ENCODE measurements at places on chromosomes 6 and 20.

DNA sequence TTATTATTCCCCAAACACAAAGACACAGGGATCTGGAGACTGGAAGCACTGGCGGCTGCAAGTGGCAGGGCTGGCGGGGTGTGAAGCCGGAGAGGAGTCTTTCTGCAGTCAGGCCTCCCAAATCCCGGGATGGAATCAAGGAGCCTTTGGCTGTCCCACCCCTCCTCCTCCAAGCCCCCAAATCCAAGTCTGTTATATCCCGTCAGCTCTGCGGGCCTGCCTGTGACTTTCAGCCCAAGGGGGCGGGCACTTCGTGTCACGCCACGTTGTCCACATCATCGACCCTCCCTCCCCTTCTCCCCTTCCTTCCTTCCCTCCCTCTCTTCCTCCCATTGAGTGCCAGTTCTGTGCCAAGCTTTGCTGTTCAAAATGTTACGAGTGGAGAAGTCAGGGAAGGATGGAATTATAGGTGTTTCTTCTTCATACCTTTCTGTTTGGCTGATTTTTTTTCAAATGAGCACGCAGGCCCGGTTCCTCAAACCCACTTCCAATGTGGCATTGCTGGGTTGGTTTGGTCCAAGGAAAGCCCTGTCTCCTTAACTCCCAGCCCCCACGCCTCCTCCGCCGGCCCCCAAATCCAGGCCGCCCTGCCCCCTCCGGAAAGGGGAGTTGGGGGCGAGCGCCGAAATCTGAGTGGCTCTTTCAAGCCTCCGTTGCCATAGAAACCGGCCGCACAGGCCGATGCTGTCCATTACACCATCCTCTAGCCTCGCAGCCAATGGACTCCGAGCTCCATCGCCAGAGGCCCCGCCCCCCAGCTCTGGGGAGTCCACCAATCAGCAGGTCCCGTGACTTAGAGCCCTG lies 12.7 kb downstream of the ZCCHC3 start:
- H3K36me3 ChIP-seq: no peaks in the 10 kb centered on the region
- H3K27ac ChIP-seq: peak overlapping the region; percentile 79
- H3K27me3 ChIP-seq: no peaks in the 10 kb centered on the region

- no peak for DNase-seq
- H3K4me3 ChIP-seq: no peak overlapping the region
- no peak overlapping the region for H3K27ac ChIP-seq
- H3K4me1 ChIP-seq: no peaks in the 10 kb centered on the region
- no peaks in the 10 kb centered on the region for H3K36me3 ChIP-seq
- H3K27me3 ChIP-seq: no peaks in the 10 kb centered on the region
Observed at GRCh38 chr6:136656121-136656520, 105.9 kb upstream of the MAP7 start.

GRCh38 chr6:158608221-158608620 lies 36.3 kb downstream of the DYNLT1 start:
- H3K27ac ChIP-seq: no peak overlapping the region
- H3K36me3 ChIP-seq: peaks cover 2% of the 10 kb centered on the region
- H3K4me1 ChIP-seq: peaks cover 3% of the 10 kb centered on the region

GRCh38 chr6:13486679-13487121 lies 700 bp downstream of the GFOD1 start:
- H3K27ac ChIP-seq: no peak overlapping the region
- H3K27me3 ChIP-seq: peaks cover 10% of the 10 kb centered on the region
- DNase-seq: no peak
- no peaks in the 10 kb centered on the region for H3K36me3 ChIP-seq
- no peaks in the 10 kb centered on the region for H3K4me1 ChIP-seq

DNA sequence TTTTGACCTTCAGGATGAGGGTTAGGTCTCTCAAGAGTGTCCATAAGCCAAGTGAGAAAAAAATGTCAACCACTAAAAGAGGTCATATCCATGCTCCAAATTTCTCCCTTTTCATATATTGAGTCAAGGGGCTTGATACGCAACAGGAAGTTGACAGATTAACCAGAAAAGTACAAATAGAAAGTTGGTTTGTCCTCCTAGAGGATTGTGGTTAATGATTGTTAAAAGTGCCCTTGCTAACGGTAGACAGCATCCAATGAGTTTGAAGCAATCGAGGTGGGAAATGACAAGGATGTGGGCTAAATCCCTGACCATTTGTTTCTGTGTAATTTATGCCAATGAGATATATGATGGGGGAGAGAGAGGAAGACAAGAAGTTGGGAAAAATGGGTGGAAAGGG lies 18.1 kb upstream of the HBS1L start:
- DNase-seq: no peak
- no peaks in the 10 kb centered on the region for H3K4me1 ChIP-seq
- no peak overlapping the region for H3K27ac ChIP-seq

DNA sequence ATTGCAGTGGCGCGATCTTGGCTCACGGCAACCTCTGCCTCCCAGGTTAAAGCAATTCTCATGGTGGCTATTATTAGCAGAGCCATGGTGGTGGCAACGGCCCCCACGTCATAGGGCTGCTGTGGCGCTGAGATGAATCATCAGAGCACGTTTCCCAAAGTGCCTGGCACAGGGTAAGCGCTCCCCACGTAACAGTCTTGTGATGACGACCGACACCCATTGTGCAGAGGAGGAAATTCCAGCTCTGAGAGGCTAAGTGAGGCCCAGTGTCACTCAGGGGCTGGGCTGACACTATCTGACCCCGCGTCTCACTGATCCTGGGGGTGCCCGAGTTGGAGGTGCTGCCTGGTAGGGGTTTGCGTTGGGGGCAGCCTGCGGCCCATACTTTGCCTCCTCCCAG lies 16.2 kb downstream of the SUN5 start:
- H3K36me3 ChIP-seq: no peaks in the 10 kb centered on the region
- H3K27ac ChIP-seq: no peak overlapping the region
- DNase-seq: no peak
- H3K4me3 ChIP-seq: no peak overlapping the region

GRCh38 chr6:14716499-14717146 lies 529.2 kb upstream of the JARID2 start:
- H3K36me3 ChIP-seq: no peaks in the 10 kb centered on the region
- no peak overlapping the region for H3K4me3 ChIP-seq

DNA sequence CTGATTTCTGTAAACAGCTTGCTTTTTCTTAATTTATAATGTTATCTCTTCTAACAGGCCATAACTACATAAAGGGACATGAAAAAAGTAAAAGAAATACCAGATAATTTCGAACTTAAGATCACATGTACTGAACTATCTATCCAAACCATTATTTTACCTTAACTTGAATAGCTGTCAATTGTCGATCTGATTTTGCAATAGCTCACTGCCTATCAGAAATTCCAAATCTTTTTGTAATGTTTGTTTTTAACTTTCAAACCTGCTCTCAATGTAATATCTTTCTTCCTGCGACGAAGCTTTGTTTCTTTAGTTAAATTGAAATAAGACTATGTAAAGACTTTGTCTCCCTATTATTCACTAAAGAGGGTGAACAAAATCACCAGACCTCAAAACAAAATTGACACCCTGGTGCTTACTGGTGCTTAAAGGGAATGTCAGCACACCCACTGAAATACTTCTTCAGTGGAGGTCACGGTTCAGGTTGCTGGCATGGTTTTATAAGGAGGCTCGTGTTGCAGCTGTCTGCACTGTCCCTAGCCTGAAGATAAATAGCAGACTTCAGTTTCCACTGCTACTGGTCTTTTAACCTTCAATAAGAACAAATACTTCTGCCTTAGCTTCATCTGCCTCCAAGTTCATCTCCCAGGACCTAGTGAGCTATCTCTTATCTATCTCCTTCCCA lies 117.5 kb upstream of the QKI start:
- no peaks in the 10 kb centered on the region for H3K4me1 ChIP-seq
- no peak overlapping the region for H3K4me3 ChIP-seq
- H3K27me3 ChIP-seq: no peaks in the 10 kb centered on the region

GRCh38 chr6:92989656-92990055 lies 429.7 kb downstream of the EPHA7 start:
- no peaks in the 10 kb centered on the region for H3K27me3 ChIP-seq
- no peak overlapping the region for H3K27ac ChIP-seq
- H3K4me3 ChIP-seq: no peak overlapping the region
- no peaks in the 10 kb centered on the region for H3K36me3 ChIP-seq
- H3K4me1 ChIP-seq: no peaks in the 10 kb centered on the region

DNA sequence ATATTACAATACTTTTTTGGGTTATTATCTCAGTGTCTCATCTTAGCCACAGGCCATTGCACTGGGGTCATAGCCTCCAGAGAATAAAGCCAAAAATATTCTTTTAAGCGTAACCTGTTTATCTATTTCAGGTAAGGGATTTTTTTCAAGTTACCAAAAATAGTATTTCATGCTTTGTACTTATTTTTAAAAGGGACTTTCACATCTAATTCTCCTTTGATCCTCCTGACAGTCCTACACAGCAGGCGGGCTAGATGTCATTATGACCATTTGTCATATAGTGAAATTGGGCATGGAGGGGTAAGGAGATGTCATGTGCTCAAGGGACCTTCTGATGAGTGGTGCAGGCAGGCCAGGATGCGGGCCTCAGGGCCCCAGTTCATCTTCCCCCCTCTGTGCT lies 68.9 kb downstream of the TBC1D7 start:
- H3K27me3 ChIP-seq: no peaks in the 10 kb centered on the region
- H3K27ac ChIP-seq: no peak overlapping the region
- no peaks in the 10 kb centered on the region for H3K4me1 ChIP-seq
- no peak overlapping the region for H3K4me3 ChIP-seq
- no peaks in the 10 kb centered on the region for H3K36me3 ChIP-seq

All from kidney (tissue), 22 donors.